Hematopoietic multipotent progenitor cell treated with erythropoietin and hydrocortisone succinate and interleukin-3 and kit ligand, for 6 days (in vitro differentiated cells): ENCODE measurements at places on chromosomes 13 and 19.

DNA sequence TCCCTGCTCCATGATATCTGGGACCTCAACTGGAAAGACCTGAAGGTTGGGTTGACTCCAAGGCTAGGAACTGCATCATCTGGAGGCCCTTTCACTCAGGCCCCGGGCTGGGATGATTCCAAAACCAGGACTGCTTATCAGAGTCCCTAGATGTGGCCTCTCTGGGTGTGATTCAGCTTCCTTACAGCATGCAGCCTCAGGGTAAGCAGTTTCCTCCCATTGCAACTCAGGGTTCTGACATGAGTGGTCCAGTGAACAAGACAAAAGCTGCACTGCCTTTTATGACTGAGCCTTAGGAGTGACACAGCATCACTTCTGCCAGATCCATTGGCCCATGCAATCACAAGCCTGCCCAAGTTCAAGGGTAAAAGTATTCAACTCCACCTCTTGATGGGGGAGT is 502.8 kb downstream of the COG6 start:
- peak; percentile 4 for DNase-seq

- DNase-seq = peak; percentile 57
Observed at GRCh38 chr19:13959962-13960862, 7.9 kb downstream of the DCAF15 start.

DNA sequence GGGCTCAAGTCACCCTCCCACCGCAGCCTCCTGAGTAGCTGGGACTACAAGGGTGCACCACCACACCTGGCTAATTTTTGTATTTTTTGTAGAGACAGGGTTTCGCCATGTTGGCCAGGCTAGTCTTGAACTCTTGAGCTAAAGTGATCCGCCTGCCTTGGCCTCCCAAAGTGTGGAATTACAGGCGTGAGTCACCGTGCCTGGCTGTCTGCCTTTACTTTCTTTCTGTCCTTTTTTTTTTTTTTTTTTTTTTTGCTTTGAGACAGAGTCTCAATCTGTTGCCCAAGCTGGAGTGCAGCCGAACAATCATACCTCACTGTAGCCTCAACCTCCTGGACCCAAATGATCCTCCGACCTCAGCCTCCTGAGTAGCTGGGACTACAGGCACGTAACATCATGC is 25.0 kb upstream of the OR1M1 start:
- DNase-seq = no peak

GRCh38 chr19:57712222-57712621 is 3.2 kb upstream of the ZNF154 start:
- DNase-seq = peak; percentile 49

DNA sequence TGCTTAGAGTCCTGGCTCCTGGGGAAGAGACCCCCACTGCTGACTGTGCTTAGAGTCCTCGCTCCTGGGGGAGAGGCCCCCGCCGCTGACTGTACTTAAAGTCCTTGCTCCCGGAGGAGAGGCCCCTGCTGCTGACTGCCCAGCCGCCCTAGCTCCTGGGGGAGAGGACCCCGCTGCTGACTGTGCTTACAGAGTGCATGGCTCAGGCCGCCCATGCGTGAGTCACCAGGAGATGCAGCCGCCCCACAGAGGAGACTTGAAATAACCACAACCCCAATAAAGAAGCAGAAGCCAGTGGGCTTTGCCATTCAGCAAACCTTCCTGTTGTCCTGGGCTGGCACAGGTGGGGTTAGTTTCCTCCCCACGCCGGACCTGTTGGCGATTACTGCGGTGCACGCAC is 79.2 kb upstream of the C13orf46 start:
- DNase-seq = peak; percentile 30

DNA sequence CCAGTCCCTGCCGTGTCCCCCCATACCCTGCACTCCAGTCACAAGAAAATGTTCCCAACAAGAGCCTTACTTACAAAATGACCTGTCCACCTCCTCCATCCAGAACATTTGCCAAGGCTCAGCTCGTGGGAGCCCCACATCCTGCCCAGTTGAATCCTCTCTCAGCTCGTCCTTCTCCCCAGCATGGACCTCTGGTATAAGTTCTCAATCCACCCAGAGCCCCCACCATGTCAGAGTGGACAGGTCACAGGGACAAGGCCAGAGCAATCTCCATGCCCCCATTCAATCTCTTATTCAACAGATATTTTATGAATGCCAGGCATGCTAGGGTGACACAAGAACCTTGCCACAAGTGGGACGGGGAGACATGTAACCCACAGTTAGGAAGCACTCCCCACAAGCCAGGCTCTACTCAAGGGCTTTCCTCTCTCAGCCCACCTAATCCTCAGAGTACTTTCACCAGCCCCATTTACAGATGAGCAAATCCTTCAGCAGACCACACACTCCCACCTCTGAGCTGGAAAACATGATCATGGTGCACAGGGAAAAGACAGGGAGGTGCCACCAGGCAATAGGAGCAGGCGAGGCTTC is 15.1 kb downstream of the DEDD2 start:
- no peak for DNase-seq
